Stimulated activated CD8-positive, alpha-beta memory T cell treated with anti-CD3 and anti-CD28 coated beads, Interleukin-7, amount 100 ng/mL, for 1 hour (primary cell): ENCODE measurements at places on chromosomes 16 and 17.

- no peak for DNase-seq
These were observed 11.2 kb upstream of the GFOD2 start for GRCh38 chr16:67730326-67730725.

- DNase-seq = no peak
These were observed at the start of gene CIITA for GRCh38 chr16:10876799-10877341. Gene CIITA (plus strand): TSS chr16:10877202. CDS start chr16:10877331, 129 bp downstream.

- DNase-seq = no peak
These were observed 4.2 kb upstream of the SBK1 start for GRCh38 chr16:28288114-28288513.

DNA sequence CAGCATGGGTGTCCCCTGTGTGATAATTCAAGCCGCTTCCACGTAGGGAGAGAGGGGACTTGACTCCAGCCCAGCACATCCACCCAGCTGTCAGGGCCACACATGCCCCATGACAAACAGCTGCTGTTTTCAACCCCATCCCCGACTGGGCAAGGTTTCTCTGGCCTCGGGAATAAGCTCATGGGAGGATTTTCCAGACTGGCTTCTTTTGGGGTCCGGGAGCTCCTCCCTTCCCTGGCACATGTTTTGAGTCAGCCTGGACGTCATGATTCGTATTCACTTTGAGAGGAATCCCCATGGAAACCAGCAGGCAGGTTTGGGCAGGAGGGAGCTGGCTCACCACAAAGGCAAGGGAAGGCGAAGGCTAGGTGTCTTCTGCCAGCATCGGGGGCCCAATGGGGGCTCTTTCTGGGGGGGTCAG lies 156.4 kb downstream of the CMIP start:
- no peak for DNase-seq

DNA sequence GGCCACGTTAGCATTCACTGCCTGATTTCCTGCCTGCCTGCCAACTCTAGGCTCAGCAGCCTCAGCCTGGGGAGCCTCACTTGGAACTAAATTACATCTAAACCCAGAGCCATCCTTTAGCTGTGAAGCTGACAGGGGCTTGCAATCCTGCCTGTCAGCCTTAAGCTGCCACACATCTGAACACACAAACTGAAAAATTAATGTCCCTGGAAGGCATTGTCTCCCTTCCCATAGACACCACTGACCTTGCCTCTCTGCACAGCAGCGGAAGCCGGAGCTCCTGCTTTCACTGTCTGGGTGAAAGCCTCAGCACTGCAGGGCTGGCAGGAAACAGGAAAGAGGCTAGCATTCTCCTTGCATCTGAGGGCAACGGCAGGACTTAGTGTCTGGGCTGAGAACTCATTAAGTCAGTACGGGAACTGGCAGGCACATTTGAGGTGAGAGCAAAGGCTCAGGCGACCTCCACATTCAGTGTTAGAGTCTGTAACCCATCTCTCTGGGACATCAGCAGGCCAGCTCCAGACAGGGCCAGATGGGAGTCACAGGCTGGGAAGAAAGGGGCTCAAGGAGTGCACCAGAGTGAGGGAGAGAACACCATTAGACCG lies 452.4 kb upstream of the C16orf82 start:
- no peak for DNase-seq

GRCh38 chr16:68190081-68190480 lies 45.8 kb downstream of the ESRP2 start:
- DNase-seq = no peak

DNA sequence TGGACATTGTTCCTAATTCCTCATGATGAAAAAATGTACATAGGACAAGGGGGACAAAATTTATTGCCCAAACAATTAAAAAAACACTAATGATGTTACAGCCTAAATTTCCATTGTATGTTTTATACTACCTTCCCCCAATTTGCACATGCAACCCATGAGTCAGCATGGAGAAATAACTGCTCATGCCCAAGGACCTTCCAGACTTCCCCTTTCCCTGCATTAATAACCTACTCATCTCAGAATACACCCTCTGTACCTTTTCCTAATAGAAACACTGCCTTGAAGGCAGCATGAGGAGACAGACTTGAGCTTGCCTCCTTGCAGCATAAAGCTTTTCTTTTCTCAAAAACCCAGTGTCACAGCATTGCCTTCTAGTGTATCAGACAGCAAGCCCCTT lies 2402.8 kb downstream of the TP53TG3F start:
- no peak for DNase-seq

DNA sequence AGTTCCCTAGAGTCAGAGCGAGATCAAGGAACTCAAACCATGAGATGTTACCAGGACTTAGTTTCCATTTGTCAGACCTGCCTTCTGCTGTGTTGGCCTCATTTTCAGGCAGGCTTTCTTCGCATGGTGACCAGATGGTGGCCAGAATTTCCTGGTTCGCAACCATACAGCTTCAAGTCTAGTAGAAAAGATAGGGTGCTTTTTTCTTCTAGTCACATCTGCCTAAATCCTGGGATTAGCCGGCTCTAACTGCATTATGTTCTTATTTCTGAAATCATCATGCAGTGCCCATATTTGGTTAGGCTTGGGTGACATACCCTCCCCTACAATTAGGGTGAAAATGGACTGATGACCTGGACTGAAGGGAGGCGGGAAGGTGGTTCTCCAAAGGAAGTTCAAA lies 131.5 kb downstream of the SHISA9 start:
- no peak for DNase-seq

GRCh38 chr17:44071198-44071520 lies 624 bp downstream of the G6PC3 start:
- DNase-seq = no peak

GRCh38 chr17:48549281-48549630 lies 4.3 kb upstream of the HOXB2 start:
- DNase-seq = no peak

DNA sequence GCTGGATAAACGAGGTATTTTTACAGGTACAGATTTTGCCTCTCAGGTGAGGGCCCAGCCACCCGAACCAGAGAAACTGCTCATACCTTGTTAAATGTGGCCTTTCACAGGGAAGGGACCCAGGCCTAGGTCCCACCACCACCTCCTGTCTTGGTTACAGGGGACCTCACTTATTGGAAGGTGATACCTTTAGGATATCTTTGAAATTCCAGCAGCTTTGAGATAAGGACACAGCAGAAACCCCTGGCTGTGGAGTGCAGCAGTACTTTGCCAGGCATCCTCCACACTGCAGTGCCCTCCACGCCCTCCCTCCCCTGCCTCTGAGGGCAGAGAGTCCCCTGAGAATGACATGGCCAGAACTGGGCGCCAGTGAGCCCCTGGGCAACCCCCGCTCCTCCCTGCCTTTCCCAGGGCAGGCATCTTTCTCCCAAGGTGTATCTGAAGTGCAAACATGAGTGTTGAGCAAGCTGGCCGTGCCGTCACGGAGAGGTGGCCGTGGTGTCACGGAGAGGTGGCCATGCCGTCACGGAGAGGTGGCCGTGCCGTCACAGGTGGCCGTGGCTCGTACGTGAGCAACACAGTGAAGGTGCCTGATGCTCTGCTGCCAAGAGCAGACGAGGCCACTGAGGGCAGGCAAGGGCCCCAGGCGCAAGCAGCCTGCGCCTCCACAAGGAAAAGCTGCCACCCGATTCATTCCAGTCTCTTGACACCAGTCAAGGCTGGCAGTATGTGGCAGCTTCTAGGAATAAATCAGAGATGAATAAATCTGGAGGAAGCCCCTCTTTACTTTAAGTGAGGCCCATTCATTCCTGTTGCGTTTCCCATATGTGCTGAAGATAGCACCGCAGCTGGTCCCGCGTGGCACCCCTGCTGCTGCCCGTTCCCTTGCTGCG lies 134.5 kb upstream of the CHMP6 start:
- no peak for DNase-seq

GRCh38 chr17:1324201-1324771 lies 44.8 kb downstream of the TRARG1 start:
- no peak for DNase-seq

- no peak for DNase-seq
These were observed 278.9 kb upstream of the TNRC6C start for GRCh38 chr17:77679589-77679988.

DNA sequence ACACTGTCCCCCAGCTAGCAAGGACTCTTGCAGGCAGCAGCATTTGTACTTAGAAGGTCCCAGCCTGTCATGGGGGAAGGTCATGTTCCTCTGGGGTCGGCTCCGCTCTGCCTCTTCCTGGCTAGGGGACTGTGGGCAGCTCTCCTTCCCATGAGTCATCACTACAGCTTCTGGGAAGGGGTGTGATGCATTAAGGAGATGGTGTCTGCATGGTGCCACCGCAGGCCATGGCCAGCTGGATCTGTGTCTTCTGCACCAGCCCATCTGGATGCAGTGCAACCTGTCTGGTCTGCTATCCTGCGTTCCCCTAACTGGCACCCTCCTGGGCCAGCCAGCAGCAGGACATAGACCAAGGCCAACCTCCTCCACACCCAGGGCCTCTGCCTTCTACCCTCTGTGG lies 6.3 kb downstream of the STARD3 start:
- no peak for DNase-seq

GRCh38 chr16:380762-381011 lies 1.1 kb downstream of the PGAP6 start:
- no peak for DNase-seq

- DNase-seq = no peak
These were observed 113.4 kb upstream of the CDH8 start for GRCh38 chr16:62149631-62150030.
